Lung microvascular endothelial cell (primary cell): ENCODE measurements at places on chromosomes 5 and 9. TPM values are rescaled to one million over a fixed set of nuclear protein-coding genes. Genes with fewer than 3 reads are reported as not detected.

The FKBP15 gene
- total RNA-seq: 8.3 and 14.7 TPM in 2 replicates

The LRRC19 gene
- not detected in 2 replicates for total RNA-seq

The FAT2 gene
- total RNA-seq: not detected in 2 replicates

- peak; percentile 77 for DNase-seq
These were observed 58.7 kb downstream of the NXNL2 start for GRCh38 chr9:88593537-88594185.

The TICAM2 gene
- 0.20 and 0.22 TPM in 2 replicates for total RNA-seq

The RANBP3L gene
- total RNA-seq: under 0.01 and 0.20 TPM in 2 replicates

DNA sequence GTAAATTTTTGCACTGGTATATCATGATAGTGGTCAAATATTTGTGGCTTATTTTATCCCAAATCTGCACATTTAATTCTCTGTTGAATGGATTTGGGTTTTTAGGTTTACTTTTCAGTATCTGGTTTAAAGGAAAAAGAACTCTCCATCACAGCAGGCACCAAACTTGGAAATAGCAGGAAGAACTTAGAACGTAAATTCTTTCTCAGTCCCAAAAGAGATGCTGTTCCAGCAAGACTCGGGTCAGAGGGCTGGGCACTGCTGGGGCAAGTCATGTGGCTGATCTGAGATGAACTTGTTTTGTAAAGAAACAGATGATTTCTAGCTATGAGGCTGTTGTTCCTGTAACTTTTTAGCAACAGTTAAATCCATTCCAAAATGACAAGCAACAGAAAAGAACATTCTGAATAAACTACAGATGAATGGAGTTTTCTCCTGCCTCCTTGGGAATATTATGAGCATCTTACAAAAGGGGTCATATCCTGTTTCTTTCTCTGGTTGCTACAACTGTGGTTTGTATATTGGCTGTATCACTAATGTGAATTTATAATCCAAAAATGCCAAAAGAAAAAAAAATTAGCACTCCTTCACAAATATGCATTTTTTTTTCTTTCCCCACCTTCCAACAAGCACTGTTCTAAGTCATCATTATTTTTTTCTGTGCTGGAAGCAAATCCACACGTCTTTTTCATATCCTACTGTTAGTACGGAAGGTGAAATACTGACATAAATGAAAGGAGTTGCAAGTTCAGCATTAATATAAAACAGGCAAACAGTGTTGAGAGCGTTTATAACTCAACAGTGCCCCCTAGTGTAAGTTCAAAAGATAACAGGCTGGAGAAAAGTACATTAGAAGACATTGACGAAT, 31.1 kb downstream of the OR2K2 start:
- peak; percentile 56 for DNase-seq

GRCh38 chr9:4700932-4701331, 21.6 kb downstream of the CDC37L1 start:
- DNase-seq: no peak

- DNase-seq: no peak
These were observed 537.7 kb upstream of the NMUR2 start for GRCh38 chr5:152942633-152943336.

DNA sequence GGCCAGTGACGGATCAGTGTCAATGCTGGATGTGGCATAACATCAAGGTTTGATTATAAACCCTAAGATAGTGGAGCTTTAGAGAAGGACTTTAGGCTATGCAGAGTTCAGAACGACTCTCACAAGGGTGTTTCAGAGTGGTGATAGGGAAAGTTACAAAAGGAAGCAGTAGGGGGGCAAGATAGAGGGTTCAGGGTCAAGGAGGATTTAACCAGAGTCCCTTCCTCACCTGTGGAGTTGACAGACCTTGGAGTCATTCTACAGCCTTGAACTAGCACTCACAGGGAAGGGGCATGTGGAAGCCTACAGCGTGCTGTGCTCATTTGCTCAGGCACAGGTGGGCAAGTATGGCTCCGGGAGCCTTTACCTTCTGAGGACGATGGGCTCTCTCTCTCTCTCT, 7.9 kb downstream of the DMRT1 start:
- no peak for DNase-seq

DNA sequence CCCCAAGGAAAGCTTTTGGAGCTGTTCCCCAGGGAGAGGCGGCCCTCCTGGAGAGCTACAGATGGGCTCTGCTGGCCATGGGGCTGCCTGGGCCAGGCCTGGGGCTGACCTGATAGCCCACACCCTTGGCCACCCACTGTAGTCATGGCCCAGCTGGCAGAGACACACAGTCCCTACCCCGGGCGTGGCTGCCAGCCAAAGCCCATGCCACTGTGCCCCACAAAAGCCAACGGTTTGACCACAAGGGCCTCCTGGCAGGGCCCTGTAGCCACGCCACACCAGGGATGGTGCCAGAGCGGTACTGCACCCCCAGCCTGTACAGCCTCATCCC, 15.2 kb downstream of the NACC2 start:
- no peak for DNase-seq

DNA sequence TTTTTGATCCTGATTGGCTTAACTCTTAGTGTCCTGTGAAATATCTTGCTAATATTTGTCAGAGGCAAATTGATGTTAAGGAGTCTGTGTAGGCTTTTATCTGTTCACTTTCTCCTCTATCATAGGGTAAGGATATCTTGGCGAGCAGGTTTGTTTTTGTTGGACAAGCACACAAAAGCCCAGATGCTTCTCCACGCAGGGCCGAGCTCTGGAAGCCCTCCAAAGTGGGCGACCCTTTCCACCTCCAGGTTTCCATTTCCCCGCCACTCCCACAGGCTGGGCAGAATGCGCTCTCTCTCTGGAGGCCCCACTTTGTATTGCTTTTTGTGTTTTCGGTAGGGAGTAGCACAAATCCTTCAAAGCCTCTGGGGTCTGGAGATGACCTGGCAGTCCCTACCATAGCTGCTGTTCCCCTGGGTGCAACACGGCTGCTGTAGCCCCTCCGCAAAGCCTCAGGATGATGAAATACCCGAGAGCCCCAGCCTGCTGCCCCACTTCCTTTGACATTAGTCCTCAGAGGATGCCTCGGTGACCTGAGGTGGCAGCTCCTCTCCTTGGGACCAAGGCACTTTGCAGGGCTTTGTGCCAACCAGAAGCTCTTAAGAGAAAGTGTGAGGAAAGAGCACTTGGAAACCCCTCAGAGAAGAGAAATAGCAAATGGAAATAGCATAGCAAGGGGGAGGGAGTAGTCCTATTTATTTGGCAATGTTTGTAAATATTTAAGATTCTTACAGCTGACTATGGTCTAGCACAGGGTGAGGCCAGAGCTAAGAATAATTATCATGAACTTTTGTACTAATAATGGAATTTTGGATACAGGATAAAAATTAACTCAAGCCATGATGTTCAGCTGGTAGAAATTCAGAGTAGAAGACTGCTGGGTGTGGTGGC, 122.8 kb downstream of the ARHGEF28 start:
- DNase-seq: peak; percentile 67

The SPATA31C1 gene
- not detected in 2 replicates for total RNA-seq

GRCh38 chr9:97398999-97399758, 12.7 kb upstream of the TDRD7 start:
- peak; percentile 81 for DNase-seq

GRCh38 chr5:96714951-96715451, 52.8 kb downstream of the CAST start:
- DNase-seq: peak; percentile 93

GRCh38 chr9:4832786-4833579, 40.2 kb downstream of the RCL1 start:
- peak; percentile 97 for DNase-seq

- no peak for DNase-seq
These were observed 75.8 kb upstream of the IER5L start for GRCh38 chr9:129253803-129254381.

DNA sequence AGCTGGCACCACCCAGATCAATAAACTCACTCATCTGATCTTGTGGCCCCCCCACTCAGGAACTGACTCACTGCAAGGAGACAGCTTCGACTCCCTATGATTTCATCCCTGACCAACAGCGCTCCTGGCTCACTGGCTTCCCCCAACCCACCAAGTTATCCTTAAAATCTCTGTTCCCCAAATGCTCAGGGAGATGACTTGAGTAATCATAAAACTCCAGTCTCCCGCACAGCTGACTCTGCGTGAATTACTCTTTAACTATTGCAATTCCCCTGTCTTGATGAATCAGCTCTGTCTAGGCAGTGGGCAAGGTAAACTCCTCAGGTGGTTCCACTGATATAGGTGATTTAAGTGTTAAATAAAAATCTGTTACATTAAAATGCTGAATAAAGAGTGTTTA, 1.9 kb upstream of the TRIM32 start:
- DNase-seq: no peak

DNA sequence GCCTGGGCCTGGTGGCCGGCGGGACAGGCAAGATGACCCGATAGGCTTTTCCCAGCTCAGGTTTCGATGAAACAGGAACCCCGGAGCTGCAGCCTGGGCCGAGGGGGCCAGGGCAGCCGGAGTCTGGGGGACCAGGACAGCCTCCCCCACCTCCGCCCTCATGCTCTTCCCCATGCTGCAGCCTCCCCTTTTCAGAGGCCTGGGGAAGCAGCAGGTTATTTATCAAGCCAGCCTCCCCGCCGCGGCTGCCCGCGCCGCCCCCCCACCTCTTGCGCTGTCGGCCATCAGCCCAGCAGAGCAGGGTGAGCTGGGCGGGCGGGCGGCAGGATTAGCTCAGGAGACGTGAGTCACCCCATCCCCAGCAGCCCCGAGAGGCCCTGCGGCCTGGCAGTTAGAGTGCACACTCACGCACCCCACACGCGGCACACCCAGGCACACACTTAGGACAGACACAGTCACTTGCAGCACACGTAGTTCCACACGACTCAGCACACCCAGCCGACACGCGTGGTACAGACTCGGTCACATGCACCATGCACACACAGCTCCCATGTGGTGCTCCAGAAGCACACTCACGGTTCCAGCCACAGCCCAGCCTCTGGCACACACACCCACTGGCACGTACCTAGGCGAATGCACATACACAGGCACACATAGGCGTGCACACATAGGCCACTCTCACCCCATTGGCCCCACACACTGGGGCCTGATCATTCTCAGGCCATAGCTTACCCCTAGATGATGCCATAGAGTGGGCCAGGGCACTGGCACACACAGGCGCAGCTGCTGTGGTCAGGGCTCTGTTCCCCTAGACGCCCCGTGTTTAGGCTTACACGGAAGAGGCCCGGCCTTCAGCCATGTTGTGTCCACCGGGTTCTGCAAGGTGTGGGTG, 13.0 kb downstream of the CXXC5 start:
- peak; percentile 89 for DNase-seq

DNA sequence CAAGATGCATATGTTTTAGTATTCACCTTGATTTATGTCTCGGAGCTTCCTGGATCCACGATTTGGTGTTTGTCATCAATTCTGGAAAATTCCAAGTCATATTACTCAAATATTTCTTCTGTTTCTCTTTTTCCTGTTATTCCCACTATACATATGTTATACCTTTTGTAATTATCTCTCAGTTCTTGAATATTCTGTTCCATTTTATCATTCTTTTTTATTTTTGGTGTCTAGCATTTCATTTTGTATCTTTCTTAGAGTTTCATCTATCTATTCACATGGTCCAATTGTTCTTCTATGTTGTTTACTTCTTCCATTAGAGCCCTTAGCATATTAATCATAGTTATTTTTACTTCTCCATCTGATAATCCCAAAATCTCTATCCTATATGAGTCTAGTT, 637.8 kb upstream of the GRAMD2B start:
- no peak for DNase-seq

The OR13C2 gene
- not detected in 2 replicates for total RNA-seq

The NLN gene
- total RNA-seq: 21.0 and 22.7 TPM in 2 replicates

DNA sequence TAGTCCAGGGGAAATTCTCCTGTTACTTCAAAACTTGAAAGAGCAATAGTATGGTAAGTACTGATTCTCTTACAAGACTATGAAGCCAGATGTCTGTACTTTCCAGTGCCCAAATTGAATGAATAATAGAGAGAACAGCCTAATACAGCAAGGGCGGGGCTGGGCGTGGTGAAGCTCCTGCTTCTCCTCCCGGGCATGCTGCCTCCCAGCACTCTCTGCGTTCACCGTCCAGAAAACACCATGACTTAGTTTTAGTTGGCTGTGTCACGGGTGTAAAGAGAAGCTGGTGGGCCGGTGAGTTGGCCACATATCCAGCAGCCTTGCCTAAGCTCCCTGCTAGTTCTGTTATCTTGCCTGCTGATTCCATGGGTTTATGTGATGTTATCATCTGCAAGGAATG, 40.7 kb upstream of the ADAMTS2 start:
- DNase-seq: no peak

DNA sequence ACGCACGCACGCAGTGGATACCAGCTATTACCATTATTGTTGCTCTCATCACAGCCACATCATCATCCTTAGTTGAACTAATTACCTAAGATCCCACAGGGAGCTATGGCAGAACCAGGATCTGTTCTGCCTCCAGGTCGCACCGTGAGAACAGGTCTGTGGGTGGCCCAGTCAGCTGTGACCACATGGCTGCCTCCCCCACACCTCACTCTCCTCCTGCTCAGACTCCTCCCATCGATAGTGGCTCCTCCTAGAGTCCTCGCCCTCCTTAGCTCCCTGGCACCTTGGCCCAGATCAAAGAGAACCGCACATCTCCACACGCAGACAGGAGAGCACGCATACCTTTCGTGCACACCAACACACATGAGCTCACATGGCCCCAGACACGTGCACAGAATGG, 32.4 kb upstream of the RPL26L1 start:
- DNase-seq: no peak

GRCh38 chr9:69388596-69388995, 63.6 kb downstream of the ENTREP1 start:
- no peak for DNase-seq

The PCDHGA4 gene
- 2.0 TPM in 2 replicates for total RNA-seq

The ASS1 gene
- total RNA-seq: 3.4 and 4.8 TPM in 2 replicates
